ENCODE measurements at places on chromosomes 5 and 9. TPM values are rescaled to one million over a fixed set of nuclear protein-coding genes. Genes with fewer than 3 reads are reported as not detected.

DNA sequence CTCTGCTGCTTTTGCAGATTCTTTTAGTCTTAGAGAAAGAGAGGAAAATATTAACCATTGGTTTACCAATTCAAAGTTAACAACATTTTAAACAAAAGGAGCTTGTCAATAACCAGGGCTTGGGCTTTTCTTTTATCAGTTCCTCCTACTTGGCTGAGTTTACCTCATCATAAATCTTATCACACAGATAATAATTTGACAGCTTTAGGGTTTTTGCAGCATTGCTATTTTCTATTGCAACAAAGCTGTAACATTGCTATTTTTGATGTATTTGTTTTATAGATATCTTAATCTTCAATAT, 9.8 kb upstream of the ABL1 start:
- no peaks in the 10 kb centered on the region for H3K27me3 ChIP-seq
- no peaks in the 10 kb centered on the region for H3K4me1 ChIP-seq
- H3K36me3 ChIP-seq: no peaks in the 10 kb centered on the region
- no peak for DNase-seq

DNA sequence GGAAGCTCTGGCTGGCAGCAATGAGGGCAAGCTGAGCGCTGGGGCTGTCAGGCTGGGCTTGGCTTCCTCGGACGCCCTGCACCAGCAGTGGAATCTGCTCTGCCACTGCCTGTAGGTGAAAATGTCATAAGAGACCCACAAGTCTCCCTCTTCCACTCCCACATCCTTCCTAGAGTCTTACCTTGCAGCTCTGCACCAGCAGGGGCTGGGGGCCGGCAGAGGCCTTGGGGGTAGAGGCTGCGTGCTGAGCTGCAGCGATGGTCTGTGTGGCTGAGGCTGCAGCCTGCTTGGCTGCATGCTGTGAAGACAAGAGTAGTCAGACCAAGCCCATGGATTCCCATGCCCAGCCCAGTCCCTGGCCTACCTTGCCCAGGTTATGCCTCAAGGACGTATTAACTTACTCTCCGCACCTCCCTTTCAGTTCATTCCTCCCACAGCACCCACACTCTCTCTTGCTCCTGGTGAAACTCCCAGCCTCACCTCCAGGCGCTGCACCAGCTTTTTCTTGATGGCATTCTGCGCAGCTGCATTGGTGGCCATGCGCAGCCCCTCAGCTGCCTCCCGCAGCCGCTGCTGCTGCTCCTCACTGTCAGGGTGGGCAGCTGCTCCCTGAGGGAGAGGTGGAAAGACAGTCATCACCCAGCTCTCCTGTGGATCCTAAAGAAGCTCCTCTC, 17.3 kb downstream of the TLN1 start:
- H3K36me3 ChIP-seq: peaks cover 8% of the 10 kb centered on the region
- H3K27ac ChIP-seq: no peak overlapping the region
- no peak overlapping the region for H3K4me3 ChIP-seq
- H3K27me3 ChIP-seq: no peaks in the 10 kb centered on the region
- peaks cover 14% of the 10 kb centered on the region for H3K4me1 ChIP-seq
- no peak for DNase-seq

DNA sequence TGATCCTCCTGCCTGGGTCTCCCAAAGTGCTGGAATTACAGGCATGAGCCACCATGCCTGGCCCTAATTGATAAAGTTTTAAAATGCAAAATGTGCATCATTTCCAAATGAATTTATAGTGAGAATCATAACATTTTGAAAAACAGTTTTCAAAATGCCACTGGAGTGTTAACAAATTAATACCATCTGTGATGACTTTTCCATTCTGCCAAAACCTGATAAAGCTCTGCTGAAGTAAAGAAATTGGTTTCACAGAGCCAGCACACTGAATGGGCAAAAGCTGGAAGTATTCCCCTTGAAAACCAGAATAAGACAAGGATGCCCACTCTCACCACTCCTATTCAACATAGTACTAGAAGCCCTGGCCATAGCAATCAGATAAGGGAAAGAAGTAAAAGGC, 89.6 kb downstream of the MUSK start:
- no peak overlapping the region for H3K27ac ChIP-seq
- H3K36me3 ChIP-seq: no peaks in the 10 kb centered on the region
- H3K27me3 ChIP-seq: no peaks in the 10 kb centered on the region
- DNase-seq: no peak
- no peak overlapping the region for H3K4me3 ChIP-seq

DNA sequence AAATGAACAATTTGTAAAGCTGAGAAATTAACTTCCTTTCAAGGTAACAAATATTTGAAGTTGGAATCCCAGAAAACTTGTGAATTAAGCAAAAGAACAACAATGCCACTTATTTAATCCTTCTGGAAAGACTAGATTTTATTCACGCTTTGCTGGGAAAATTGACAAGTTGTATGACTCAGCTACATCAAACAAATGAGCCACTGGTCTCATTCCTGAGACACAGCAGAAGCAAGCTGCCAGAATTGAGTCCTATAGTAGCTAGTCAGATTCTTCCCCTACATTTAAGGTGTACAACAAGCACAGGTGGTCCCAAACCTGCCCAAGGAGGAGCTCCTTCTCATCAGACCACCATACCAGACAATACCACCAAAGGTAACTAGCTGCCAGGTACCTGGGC, 280.7 kb downstream of the SPOCK1 start:
- H3K27me3 ChIP-seq: no peaks in the 10 kb centered on the region
- H3K27ac ChIP-seq: no peak overlapping the region
- no peak overlapping the region for H3K4me3 ChIP-seq

DNA sequence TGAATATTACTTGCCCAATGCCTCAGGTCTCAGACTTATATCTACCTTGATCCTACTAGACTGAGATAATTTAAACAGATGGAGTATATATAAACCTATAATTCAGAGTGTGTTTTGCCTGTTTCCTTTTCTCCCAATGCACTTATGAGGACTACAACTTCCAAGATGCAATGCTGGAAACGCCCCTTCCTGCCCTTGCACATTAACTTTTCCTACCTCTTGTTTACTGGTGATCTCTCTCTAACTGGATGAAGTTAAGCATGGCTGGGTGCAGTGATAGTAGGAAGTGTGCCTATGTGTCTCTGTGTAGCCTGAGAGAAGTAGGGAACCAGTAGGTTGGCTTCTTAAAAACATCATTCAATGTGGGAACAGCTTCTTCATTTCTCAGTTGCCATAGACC, 115.2 kb downstream of the SVEP1 start:
- no peaks in the 10 kb centered on the region for H3K27me3 ChIP-seq
- no peak overlapping the region for H3K4me3 ChIP-seq
- no peaks in the 10 kb centered on the region for H3K36me3 ChIP-seq
- no peaks in the 10 kb centered on the region for H3K4me1 ChIP-seq
- no peak for DNase-seq

- H3K27me3 ChIP-seq: no peaks in the 10 kb centered on the region
- DNase-seq: no peak
- no peak overlapping the region for H3K27ac ChIP-seq
- peaks cover 13% of the 10 kb centered on the region for H3K4me1 ChIP-seq
- H3K36me3 ChIP-seq: no peaks in the 10 kb centered on the region
Measured at GRCh38 chr5:157671592-157672330, 428 bp downstream of the C5orf52 start.

GRCh38 chr9:29390859-29391258, 1817.6 kb upstream of the C9orf72 start:
- H3K4me1 ChIP-seq: no peaks in the 10 kb centered on the region
- H3K36me3 ChIP-seq: no peaks in the 10 kb centered on the region
- DNase-seq: no peak

EMB gene
- 43.3 TPM for polyA plus RNA-seq

DNA sequence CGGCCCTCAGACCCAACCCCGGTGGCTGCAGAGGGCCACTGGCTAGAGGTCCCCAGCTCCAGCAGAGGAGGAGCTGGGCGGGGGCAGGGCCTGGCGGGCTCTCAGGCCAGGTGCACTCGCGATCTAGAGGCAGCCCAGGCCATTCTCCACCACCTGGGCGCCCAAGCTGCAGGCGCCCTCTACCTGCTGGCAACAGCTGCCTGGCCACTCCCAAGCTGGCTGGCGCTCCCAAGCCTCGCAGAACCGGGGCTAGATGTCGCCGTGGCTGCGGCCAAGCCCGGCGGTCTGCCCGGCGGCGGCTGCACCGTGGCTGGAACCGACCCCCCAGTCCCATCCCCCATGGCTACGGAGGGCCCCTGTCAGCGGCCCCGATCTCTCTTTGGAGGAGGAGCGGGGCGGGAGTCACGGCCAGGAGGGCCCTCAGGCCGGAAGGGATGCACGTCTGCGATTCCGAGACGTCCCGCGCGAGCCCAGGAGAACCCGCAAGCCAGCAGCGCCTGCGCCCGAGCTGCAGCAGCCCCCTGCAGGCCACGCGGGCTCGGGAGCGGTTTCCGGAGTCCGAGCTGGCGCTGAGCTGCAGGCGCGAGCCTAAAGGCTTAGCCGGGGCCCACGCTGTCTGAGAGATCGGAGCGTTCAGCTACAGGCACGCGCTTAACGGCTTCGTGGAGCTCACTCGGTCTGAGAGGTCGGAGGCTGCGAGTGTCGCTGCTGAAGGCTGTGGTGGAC, 44.3 kb upstream of the BICD2 start:
- peaks cover 65% of the 10 kb centered on the region for H3K27me3 ChIP-seq
- no peaks in the 10 kb centered on the region for H3K36me3 ChIP-seq
- H3K4me1 ChIP-seq: peaks cover 32% of the 10 kb centered on the region
- no peak overlapping the region for H3K27ac ChIP-seq

KCNV2 gene
- polyA plus RNA-seq: not detected

GRCh38 chr5:114243972-114244317, 117.9 kb upstream of the KCNN2 start:
- no peaks in the 10 kb centered on the region for H3K4me1 ChIP-seq
- H3K27me3 ChIP-seq: no peaks in the 10 kb centered on the region
- H3K4me3 ChIP-seq: no peak overlapping the region
- no peak for DNase-seq
- no peaks in the 10 kb centered on the region for H3K36me3 ChIP-seq

DNA sequence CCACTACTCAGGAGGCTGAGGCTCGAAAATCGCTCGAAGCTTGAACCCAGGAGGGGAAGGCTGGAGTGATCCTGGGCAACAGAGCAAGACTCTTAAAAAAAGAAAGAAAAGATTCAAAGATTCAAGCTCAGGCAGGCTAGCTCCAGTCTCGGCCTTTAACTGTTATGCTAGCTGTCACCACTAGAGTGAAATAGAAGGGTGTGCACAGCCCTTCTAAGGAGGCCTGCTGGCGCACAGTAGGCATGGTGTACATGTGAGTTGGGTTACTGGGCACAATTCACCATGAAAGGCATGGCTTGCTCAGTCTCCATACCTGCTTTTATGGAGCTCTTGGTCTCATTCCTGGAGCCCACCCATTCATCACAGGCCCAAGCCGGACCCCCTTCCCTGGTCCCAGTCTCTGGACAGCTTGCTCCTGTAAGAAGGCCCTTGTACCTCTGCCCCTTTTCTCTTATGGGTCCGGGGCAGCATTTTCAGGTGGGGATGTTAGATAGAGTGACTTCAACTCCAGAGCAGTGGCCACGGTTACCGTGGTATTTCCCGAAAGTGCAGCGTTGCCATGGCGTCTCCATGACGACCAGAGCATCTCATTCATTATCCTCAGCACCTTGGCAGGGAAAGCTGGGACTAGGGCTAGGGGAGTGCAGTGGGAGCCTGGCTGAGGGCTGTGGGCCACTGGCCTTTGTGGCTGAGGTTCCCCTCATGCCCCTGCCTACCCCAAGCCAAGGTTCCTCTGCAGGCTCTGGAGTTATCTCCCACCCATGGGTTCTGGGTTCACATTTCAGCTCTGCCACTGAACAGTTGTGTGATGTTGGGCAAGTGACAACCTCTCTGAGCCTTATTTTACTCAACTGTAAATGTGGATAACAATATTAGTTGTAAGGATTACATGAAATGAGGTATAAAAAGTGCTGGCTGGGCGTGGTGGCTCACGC, 5.7 kb downstream of the NDST1 start:
- no peaks in the 10 kb centered on the region for H3K27me3 ChIP-seq
- no peaks in the 10 kb centered on the region for H3K4me1 ChIP-seq
- no peak overlapping the region for H3K4me3 ChIP-seq
- no peak overlapping the region for H3K27ac ChIP-seq

PCDHA13 gene
- polyA plus RNA-seq: not detected

TLX3 gene
- polyA plus RNA-seq: not detected

GRCh38 chr9:116155698-116156039, 2.1 kb downstream of the PAPPA start:
- no peak overlapping the region for H3K4me3 ChIP-seq
- no peak overlapping the region for H3K27ac ChIP-seq

GRCh38 chr9:114467226-114467750, 38.0 kb downstream of the WHRN start:
- peaks cover 6% of the 10 kb centered on the region for H3K4me1 ChIP-seq
- H3K27me3 ChIP-seq: no peaks in the 10 kb centered on the region
- H3K27ac ChIP-seq: no peak overlapping the region
- H3K36me3 ChIP-seq: no peaks in the 10 kb centered on the region
- no peak overlapping the region for H3K4me3 ChIP-seq

- no peak overlapping the region for H3K27ac ChIP-seq
- peaks cover 11% of the 10 kb centered on the region for H3K27me3 ChIP-seq
- H3K4me1 ChIP-seq: no peaks in the 10 kb centered on the region
- no peak for DNase-seq
Measured at GRCh38 chr5:149277801-149278200, 6.1 kb downstream of the AFAP1L1 start.

RASEF gene
- not detected for polyA plus RNA-seq

DNA sequence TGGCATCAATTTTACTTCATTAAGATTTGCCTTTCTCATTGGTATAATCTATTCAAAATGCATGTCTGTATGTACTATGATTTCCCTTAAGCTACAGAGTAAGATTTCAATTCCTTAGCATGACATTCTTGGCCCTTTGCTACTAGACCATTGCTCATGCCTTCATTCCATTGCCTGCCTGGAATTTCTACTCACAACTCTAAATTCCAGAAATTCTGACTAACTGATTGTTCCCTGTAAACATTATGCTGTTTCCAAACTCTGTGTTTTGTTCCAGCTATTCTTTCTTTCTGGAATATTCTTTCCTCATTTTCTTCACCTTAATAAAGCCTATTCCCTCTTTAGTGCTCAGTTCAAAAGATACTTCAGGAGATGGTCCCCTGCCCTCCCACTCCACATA, 568.8 kb upstream of the SEMA6A start:
- H3K36me3 ChIP-seq: no peaks in the 10 kb centered on the region
- DNase-seq: no peak
- H3K27me3 ChIP-seq: no peaks in the 10 kb centered on the region

GRCh38 chr5:68533571-68534084, 318.1 kb downstream of the PIK3R1 start:
- H3K4me3 ChIP-seq: no peak overlapping the region
- peaks cover 6% of the 10 kb centered on the region for H3K27me3 ChIP-seq
- H3K36me3 ChIP-seq: no peaks in the 10 kb centered on the region
- H3K4me1 ChIP-seq: no peaks in the 10 kb centered on the region
- H3K27ac ChIP-seq: no peak overlapping the region

DNA sequence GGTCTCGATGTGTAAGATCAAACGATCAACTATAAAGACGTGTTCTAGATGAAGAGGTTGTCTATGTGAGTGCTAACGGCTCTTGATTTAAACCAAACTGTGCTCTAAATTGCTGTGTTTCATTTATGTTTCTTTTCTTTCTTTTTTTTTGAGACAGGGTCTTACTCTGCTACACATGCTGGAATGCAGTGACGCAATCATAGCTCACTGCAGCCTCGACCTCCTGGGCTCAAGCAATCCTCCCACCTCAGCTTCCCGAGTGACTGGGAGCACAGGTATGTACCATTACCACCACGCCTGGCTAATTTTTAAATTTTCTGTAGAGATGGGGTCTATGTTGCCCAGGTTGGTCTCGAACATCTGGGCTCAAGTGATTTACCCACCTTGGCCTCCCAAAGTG, 24.0 kb upstream of the RNF130 start:
- H3K4me3 ChIP-seq: no peak overlapping the region
- no peaks in the 10 kb centered on the region for H3K27me3 ChIP-seq
- DNase-seq: no peak
- H3K4me1 ChIP-seq: peaks cover 3% of the 10 kb centered on the region
- H3K36me3 ChIP-seq: no peaks in the 10 kb centered on the region

SLC31A2 gene
- 1.3 TPM for polyA plus RNA-seq
